ENCODE measurements at places on chromosomes 7 and 10.

DNA sequence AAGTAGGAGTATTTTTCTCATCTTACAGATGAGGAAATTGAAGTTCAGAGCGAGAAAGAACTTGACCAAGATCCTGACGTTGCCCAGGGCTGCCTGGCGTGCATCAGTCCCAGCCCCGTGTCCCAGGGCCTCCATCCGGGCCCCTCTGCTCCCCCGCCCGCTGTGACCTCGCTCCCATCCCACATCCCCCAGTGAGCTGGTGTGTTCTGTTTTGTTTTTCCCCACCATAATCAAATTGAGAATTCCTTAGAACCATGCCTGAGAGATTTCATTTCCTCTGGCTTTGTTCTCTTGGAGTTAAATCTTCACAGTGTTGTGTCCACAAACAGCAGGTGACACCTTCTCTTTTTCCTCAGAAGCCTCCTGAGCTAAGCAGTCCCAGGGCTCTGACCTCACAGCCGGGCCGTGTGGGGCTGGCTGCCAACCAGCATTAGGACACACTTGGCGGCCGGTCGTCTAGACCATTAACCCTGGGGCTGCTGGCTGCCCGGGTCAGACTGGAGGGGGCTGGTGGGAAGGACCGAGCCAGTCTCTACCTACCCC lies 44.3 kb downstream of the PFKP start:
- no peak for DNase-seq

GRCh38 chr7:146565872-146566271 lies 449.3 kb downstream of the CNTNAP2 start:
- DNase-seq = no peak

GRCh38 chr7:50418526-50419290 lies 31.4 kb downstream of the FIGNL1 start:
- no peak for DNase-seq

DNA sequence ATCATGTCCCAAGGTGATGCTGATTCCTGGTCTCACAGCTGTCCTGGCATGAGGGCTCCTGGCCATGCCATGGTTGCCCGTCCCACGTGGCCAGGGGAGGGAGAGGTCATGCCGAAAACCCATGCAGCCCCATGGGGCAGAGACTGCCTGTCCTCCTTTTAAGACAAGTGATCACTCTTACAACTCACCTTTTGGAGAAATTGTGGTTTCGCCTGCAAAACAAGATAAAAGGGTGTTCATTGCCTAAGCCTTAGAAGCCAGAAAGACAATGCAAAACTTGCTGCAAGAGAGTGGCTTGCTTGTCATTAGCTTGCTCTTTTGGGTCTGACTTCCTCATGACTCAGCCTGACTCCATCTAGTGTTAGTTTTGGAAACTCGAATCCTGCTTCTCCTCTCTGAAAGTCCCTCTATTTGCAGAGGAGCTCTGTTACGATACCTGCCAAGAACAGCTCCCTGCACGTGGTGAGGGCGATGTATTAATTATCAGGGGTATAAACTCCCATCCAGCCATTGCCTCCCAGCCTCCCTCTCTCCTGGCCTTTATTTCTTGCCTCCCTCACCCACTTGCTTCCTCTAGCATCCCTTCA lies 26.7 kb downstream of the TMEM273 start:
- DNase-seq = no peak

DNA sequence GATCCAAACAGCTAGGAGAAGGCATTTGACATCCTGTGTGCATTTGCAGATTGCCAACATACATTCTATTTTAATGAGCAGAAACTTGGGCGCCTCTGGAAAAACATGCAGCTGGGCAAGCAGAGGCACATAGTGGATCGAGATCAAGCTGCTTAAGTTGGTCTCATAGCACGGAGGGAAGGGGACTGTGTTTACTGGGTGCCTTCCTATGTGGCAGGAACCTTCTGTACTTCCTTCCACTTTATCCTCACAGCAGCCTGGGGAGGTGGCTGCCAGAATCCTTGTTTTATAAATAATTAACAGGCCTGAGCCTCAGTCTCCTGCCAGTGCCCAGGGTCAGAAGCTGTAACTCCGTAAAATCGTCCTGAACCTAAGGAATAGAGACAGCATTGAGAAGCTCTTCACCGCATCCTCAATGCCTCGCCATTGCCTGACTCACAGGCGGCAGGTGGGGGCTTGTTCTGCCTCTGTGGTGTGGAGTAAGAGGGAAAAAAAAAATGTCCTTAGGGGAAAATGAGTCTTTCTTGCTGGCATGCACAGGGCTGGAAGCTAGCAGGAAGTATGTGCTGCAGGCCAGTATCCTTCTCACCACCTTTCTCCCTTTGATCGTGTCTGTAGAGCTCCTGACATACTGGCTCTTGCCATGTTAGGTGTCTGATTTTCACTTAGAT lies 6.2 kb downstream of the VWA2 start:
- DNase-seq = no peak

DNA sequence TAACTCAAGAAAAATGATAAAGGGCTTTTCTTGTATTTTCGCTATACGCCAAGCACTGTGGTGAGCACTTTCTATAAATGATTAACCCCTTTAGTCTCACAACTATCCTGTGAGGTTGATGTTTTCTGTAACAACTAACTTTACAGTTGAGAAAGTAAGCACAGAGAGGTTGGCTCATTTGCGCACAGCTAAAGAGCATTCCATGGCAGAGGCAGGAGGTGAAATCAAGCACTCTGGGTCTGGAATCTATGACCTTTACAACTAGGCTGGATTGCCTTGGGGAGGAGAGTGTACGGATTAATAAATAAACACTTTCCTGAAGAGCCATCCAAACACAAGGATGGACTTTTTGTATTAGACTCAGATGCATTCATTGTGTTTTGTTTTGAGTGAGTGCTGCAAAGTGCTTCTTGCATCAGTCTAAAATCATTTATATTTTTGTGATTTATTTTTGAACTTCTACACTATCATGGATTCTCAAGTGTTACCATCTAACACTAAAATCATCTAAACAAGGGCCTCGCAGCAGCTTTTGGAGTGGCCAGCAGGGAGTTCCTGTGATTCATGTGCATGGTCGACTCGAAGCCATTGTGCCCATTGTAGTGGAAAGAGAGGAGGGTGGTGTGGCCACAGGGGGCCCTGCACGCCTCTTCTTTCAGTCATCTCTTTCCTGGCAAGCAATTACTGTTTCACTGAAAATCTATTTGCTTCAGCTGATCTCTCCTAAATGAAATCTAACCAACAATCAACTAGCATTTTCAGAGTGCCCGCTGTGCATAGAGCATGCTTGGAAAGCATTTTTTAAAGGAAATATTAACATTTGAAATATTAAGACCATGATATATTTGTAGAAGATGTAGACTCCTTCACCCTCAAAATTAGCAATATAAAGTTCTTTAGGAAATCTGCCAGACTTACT lies 633.4 kb upstream of the COBL start:
- DNase-seq = no peak

DNA sequence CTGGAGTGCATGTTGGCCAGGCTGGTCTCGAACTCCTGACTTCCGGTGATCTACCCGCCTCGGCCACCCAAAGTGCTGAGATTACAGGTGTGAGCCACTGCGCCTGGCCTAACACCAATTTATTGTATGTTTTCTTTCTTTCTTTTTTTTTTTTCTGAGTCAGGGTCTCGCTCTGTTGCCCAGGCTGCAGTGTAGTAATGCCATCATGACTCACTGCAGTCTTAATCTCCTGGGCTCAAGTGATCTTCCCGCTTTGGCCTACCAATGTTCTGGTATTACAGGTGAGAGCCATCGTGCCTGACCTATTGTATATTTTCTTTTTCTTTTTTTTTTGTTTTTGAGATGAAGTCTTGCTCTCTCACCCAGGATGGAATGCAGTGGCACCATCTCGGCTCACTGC lies 33.8 kb upstream of the UBE2H start:
- DNase-seq = no peak

DNA sequence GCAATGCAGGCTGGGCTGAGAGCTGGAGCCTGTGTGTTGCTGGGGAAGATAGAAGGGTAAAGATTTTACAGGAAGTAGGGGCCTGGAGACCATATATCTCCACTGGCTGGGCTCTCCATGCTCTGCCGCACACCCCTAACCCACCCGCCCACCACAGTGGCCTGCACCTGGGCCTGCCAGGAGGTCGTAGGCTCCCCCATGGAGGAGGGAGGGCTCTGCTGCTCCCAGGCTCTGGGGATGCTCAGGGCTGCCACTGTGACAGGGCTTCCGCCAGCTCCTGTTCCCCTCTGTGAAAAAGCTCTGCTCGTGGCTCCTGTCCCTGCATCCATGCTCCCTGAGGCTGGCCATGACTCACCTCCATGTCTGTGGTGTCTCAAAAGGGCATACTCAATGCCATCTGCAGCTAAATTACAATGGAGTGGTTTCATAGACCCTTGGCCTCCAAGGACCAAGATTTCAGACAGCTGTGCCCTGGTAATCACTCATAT lies 106.0 kb downstream of the CXCL12 start:
- no peak for DNase-seq

GRCh38 chr7:23072048-23072447 lies 33.5 kb upstream of the KLHL7 start:
- DNase-seq = no peak

GRCh38 chr7:142308326-142308725 lies 50.5 kb upstream of the PRSS58 start:
- no peak for DNase-seq

DNA sequence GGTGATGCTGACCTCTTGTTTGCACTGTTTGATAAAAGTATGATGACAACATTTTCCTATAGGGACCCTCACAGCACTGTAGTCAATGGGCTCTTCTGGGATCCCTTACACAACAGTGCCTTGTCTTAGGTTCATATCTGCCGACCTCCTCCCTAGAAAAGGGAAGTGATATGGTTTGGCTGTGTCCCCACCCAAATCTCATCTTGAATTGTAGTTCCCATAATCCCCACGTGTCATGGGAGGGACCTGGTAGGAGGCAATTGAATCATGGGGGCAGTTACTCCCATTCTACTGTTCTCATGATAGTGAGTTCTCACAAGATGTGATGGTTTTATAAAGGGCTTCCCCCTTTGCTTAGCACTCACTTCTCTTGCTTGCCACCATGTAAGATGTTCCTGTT lies 23.1 kb downstream of the ZC3HAV1 start:
- DNase-seq = no peak

GRCh38 chr10:88066319-88066718 lies 202.9 kb downstream of the PTEN start:
- no peak for DNase-seq

DNA sequence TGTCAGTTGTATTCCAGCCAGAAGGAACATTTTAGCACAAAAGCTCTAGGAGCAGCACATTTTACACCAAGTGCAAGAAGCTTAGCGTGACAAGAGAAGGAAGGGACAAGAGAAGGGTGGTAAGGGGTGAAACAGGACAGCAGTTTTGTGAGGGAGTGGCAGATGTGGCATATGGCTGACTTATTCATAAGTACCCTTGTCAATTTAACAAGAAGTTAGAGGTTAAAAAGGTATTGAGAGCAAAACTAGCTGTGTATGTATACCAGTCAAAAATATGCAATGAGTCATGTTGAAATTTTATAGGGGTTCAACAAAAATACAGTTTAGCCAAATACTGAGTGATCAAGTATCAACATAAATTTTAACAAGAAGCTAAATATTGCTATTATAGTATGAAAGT lies 561.5 kb upstream of the POT1 start:
- DNase-seq = no peak

GRCh38 chr10:50946991-50947781 lies 61.8 kb upstream of the A1CF start:
- DNase-seq = no peak

- no peak for DNase-seq
Measured at GRCh38 chr7:13067036-13067435, 379.6 kb downstream of the ARL4A start.

GRCh38 chr10:118910702-118911101 lies 118.8 kb upstream of the NANOS1 start:
- no peak for DNase-seq

DNA sequence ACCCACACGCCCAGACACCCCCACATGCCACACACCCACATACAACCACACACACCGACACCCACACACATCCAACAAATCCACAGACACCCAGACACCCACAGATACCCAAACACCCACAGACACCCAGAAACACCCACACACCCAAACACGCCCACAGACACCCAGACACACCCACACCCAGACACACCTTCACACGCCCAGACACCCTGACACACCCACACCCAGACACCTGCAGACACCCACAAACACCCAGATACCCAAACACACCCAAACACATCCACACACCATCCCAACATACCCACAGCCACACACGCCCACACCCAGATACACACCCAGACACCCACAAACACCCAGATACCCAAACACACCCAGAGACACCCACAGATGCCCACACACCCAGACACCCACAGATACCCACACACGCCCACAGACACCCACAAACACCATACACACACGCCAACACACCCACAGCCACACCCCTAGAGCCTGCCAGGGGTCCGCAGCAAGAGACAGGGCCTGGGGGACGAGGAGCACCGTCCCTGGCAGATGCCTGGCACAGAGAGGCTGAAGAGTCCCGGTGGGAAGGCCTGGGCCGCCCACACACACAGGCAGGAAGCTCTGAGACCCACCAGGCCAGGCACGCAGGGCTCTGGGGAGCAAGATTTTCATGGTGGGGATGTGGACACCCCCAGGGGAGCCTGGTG lies 28.5 kb downstream of the CYP2W1 start:
- no peak for DNase-seq

All from stimulated activated CD8-positive, alpha-beta memory T cell treated with anti-CD3 and anti-CD28 coated beads, Interleukin-4, amount 100 ng/mL, for 24 hours (primary cell).